ENCODE measurements at places on chromosomes 7 and 10.

DNA sequence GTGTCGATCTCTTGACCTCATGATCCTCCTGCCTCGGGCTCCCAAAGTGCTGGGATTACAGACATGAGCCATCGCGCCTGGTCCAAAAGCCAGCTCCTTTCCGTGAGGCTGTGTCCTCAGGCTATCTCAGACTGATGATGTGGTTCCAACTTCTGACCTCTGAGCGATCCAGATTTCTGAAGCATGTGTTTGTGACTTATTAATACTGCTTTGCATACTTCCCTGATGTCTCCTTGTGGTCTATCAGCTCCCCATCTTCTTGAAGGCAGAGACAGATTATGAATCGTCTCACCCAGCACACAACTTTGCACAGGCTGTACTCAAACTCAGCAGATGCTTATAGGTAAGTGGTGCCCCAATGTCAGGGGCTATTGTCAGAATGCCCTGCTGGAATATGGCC is 2.0 kb upstream of the PLPP4 start:
- no peak for DNase-seq

DNA sequence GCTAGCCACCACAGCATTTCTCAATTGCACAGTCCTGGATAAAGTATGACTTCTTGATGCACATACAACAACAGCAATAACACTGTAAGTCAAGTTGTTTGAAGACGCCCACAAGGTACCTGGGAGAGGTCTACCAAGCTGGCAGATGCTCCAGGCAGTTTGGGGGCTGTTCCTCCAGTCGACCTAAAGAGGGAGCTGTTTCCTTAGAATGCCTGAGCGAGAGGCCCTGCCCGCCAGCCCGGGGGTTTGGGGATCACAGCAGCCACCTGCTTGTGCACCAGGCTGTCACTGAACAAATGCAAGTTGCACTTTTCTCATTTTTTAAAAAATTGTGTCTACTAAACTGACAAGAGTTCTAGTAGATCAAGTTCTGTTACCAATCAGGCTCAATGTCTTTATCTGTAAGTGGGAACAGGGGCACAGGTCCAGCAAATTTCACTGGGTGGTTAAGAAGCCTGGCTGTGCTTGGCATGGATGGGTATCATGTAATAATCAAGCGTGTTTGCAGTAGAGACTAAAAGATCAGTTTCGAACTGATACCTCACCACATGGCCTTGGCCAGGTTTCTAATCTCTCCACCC is 193.8 kb upstream of the ADO start:
- DNase-seq = peak; percentile 85

GRCh38 chr10:22437620-22438588 is 92.6 kb downstream of the SPAG6 start:
- DNase-seq = peak; percentile 40

DNA sequence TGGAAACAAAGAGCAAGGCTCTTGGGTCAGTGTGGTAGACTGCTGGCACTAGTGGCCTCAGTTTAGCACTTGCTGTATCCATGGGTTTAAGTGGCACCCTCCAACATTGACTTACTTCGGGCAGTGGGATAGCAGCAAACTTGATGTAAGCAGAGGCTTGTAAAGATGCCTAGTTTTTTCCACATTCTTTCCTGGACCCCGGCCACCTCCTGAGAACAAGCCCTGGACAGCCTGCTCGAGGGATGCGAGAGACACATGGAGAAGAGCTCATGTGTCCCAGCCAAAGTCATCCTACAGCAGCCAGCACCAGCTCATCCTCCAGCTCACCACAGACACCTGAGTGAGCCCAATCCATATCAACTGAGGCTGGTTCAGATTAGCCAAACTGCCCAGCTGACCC is 142.7 kb upstream of the PCBD1 start:
- DNase-seq = no peak

DNA sequence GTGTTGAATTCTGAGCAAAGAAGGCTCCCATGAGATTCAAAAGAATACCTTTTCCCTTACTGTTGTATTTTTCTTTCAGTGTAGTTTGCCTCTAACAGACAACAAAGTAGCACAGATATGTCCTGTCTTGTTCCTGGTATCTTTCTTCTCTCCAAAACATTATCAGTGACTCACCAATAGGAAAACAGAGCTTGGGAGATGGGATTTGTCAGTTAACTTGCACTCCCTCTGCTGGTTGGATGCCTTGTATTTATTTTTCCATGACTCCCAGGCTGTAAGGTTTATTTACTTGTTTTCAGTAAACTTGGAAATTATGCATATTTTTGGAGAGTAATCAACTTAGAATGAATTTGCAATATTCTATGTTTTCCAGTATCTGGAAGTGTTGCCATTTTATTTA is 129.7 kb downstream of the SAMD9 start:
- no peak for DNase-seq

DNA sequence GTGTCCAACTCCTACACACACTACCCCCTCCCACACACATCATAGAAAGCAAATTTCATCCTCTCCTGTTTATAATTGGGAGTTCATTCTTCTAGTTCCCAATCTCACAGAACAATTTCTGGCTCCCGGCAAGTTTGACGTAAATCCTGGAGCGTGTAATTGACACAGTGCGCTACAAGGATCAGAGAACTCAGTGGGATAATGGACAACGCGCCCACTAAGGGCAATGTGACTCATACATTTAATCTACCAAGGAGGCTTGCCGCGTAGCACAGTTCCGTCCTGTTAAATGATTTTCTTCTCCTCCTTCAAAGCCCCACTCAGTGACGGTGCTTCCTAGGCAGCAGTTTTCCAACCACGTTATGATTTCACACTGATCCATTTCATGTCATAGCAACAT is 277.6 kb downstream of the SFMBT2 start:
- no peak for DNase-seq

DNA sequence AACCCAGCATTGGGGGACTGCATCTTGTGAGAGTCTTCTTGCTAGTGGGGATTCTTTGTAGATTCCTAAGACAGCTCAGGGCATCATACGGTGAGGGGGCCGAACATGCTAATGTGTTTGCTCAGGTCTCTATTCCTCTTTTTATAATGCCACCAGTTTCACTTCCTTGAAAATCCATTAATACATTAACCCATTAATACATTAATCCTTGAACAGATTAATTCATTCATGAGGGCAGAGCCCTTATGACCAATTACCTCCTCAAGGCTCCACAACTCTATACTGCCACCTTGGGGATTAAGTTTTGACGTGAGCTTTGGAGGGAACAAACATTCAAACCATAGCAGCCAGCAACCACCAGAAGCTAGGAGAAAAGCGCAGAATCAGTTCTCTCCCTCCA is 67.2 kb upstream of the POT1 start:
- no peak for DNase-seq

DNA sequence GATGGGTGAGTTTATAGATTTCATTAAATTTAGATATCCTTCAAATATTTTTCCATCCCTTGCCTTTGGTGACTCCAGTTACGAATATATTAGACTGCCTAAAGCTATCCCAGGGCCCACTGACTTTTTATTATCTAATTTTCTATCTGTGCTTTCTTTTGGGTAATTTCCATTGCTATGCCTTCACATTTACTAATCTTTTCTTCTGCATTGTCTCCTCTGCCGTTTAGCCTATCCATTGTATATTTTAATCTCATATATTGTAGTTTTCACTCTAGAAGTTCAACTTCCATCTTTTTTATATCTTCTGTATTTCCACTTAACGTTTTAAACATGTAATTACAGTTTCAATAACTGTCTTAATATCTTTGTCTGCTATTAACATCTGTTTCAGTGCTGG is 78.6 kb upstream of the HDAC9 start:
- DNase-seq = no peak

DNA sequence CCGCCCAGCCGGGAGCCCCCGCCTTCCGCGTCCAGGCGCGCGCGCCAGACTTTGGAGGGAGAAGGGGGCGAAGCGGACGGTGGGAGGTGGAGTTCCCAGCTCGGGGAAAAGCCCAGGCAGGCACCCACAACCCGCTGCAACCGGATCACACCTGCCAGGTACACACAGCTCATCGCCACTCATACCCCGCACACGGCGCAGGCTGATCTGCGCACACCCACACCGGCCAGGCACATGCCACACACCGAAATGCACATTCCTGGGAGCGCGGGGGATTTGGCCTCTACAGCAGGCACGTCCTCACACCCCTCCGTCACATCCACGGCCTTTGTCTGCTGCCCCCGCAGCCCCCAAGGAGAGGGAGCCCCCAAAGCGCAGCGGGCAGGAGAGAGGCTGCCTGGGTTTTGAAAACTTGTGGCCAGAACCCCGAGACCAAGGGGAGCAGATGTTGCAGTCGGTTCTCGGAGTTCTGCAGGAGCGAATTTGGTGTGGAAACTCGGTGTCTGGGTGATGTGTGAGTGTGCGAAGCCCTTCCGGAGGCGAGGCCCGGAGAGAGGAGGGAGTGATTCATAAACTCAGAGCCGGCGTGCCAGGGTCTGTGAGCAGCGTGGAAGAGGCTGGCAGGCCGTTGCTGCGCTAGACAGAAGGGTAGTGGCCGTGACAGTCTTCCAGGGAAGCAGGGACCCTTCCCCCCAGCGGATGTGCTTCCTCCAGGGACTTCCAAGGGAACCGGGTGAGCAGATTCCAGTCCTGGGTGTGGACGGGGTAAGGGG is 734 bp downstream of the CHST3 start:
- DNase-seq = peak; percentile 52

GRCh38 chr10:77978360-77978759 is 51.0 kb downstream of the POLR3A start:
- no peak for DNase-seq

GRCh38 chr10:98567391-98568133 is 120.8 kb upstream of the HPS1 start:
- no peak for DNase-seq

- no peak for DNase-seq
These were observed 130.2 kb downstream of the TCF7L2 start for GRCh38 chr10:113080061-113080924.

DNA sequence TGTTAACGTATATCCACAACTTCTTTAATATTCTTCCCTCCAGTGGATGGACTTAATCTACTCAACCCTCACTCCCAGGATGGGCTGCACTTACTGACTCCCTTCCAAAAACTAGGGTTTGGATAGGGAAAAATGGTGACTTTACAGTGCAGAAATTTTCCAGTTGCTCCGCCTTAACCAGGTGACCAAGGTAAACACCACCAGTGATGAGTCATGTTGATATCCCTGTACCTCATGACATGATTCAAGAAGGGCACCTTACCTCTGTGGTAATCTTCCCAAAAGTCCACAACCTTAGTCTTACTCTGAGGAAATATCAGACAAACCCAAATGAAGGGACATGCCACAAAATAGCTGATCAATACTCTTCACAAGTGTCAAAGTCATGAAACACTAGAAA is 3.5 kb upstream of the GSTK1 start:
- no peak for DNase-seq

DNA sequence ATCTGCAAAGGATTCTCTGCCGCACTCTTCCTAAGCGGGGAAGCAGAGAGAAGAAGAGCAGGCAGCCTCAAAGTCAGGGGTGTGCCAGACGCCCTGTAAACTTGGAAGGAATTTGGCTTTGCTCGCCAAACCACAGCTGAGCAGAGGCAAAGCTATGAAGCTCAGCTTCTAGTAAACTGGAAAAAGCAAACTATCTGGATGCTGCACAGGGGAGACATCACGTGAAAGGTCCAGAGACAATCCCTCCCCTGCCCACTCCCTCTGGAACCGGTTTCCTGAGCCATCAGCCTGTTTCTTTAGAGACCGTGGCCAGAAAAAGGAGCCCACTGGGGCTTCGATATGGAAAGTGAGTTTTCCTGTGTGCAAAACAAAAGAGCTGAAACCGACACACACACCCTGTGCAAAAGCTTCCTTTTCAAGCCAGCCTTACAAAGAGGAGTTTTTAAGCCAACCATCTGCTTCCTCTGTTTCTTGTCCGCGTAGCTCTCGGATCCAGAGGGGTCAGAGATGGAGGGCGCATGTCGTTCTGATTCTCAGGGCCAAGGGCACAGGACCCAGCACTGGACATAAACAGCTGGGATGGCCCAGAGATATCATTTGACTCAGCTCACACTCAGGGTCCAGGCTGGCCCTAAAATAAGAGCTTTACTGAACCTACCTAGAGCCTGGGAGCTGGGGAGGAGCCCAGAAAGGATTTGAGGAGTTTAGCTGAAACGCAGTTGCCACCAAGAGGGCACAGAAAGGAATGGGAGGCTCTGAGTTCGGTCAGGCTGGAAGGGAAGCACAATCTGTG is 58.2 kb upstream of the DNAAF5 start:
- DNase-seq = no peak

GRCh38 chr10:102705531-102705930 is 8.7 kb downstream of the ARL3 start:
- no peak for DNase-seq

DNA sequence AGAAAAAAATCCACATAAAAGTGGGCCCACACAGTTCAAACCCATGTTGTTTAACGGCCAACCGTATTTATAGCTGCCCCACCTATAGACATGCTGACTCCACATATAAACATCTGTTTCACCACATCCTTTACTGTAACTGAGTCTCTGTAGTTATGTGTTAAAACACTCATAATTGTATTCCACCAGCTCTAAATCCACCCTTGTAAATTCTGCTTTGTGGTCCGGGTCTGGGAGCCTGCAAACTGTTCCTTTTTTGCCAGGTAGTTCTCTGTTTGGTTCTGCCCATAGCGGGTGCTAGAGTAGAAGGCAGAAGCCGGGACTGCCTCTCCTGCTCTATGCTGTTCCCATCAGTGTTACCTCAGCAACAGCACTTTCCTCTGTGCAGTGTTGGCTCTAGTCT is 20.2 kb upstream of the FHIP2A start:
- no peak for DNase-seq

DNA sequence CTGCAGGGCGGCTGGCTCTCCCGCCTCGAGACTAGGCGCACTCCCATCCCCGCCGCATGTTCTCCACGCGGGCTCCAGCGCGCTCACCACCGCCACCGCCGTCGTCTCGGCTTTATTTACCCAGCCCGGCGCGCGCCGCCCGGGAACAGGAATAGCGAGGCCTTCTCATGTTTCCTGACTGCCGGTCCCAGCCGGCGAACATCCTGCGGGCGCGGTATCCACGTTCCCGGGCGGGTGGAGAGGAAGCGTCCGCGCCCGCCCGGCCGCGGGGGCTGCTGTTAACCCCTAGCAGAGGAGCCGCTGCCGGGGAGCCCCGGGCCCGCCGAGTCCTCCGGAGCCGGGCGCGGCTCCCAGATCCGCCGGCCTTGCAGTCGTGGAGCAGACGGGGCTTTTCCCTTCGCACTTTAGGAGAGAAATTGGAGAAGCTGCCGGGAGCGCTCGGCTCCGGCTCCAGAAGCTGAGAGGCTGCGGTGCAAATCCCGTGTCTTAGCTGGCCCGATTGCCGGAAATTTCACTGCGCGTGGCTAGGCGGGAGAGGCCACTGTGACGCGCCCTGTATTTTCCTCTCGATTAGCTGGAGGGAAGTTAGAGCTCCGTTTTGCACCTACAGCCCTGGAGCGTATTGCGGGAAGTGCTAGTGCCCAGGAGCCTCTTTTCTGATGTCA is at the start of gene MKX:
Gene MKX (minus strand): TSS at position 88 of the 665 bp plus-strand sequence. CDS start 2,404 bp downstream, outside the sequence.
- peak; percentile 33 for DNase-seq

GRCh38 chr10:52663161-52663560 is 109.4 kb downstream of the MBL2 start:
- DNase-seq = no peak

GRCh38 chr10:124306922-124307371 is 111.8 kb downstream of the OAT start:
- no peak for DNase-seq

GRCh38 chr7:113698556-113699220 is 220.1 kb downstream of the PPP1R3A start:
- DNase-seq = no peak

- DNase-seq = peak; percentile 65
These were observed 139.4 kb upstream of the AKR1E2 start for GRCh38 chr10:4686644-4686996.

GRCh38 chr10:71203716-71204115 is 8.7 kb upstream of the UNC5B start:
- DNase-seq = no peak

GRCh38 chr10:117590101-117590875 is 47.7 kb downstream of the EMX2 start:
- DNase-seq = no peak
